Urinary bladder (tissue), 4 donors: ENCODE measurements at places on chromosomes 3 and 15. TPM values are rescaled to one million over a fixed set of nuclear protein-coding genes. Genes with fewer than 3 reads are reported as not detected.

DNA sequence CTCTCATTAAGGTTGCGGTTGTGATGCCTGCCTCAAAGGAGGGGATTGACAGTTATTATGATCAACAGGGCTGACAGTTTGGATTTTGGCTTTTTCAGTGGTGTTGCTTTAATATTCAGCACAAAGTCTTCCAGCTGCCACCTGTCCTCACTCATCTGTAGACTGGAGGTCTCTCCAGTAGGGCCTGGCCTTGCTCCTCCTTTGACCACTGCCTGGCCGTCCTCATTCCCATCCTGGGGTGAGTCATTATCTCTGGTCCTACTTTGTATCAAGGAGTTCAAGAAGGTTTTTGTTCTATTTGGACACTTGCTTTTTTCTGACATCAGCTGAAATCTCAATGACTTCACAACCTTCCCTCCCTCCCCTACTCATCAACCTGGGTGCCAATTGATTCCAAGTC lies 95.1 kb upstream of the ZPLD1 start:
- no peak for DNase-seq

GRCh38 chr15:71792521-71792920 lies 17.8 kb upstream of the NR2E3 start:
- no peak for DNase-seq

CIDEC gene
- polyA plus RNA-seq, result 49.2 TPM

DNA sequence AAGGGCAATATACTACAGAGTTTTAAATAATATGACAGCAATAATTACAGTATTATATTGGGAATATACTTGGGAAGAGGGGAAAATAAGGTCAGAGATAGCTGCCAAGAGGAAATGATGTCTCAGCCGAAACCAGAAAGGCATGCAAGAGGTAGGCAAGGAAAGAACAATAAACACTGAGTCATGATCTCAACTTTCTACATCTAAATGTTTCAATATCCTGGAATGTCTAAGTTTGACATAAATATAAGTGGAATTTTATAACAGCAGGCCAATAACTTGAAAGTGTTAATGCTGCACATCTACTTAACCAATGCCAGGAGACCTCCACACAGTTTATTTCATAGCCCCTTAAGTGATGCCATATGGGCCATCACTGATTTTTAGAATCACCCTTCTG lies 99.8 kb upstream of the CPNE4 start:
- no peak for DNase-seq

DNA sequence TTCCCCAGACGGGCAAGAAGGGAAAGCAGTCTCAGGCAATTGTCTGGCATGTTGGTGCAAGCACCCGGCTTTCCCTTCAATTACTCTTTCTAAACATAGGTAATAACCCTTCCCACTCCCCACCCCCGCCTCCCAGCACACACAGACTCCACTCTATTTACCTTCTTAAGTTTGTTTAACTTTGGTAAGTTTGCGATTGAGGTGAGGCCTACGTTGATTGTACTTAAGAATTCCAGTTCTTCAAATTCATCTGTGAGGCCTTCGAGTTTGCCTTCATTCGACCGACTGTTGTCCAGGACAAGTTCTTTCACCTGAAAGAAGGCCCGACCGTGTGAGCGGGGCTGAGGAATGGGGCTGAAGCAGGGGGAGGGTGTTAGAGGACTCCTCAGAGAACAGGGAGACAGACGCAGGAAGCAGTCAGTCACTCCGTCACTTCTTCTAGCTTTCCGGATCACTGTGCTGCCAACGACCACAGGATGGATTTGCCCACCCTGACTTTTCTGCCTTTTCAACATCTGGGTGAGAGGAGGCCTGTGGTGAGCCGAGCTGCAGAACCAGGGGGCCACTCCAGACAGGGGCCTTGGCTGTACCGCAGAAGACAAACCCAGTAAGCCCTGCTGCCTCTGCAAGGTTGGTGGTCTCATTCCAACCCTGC lies 33.0 kb downstream of the ANP32A start:
- DNase-seq, result peak; percentile 76

HMG20A gene
- 17.8 TPM for polyA plus RNA-seq

DNA sequence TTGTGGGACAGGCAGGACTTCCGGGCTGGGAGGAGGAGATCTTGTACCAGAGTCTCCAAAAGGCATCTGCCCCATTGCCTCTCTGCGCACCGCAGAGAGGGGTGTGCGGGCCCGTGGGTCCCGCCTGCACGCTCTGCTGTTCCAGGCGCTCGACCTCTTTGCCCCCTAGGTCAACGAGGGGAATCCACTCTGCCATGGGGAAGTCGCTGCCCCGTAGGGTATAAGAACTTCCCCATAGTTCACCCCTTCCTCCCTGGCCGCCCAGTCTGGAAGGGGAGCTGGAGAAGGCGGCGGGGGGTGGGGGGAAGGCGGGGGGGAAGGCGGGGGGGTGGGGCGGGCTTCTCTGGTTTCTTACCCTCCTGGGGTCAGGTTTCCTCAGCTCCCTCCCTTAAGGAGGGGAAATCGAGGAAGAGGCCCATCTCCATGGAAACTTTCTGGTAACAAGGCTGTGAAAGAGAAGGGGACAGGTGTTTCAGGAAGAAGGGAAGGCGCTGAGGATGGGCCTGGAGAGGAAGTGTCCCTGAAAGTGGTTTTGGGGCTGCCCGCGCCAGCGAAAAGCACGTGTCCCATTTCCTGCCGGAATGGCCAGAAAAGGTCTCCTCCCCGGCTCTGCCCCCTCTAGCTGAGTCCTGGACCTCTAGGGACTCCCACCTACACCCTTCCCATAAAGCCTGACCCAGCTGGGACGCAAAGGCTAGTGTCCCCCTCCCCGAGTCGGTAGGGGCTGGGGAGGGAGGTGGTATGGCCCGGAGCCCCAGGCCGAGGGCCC lies 27.5 kb downstream of the NR1I2 start:
- DNase-seq, result no peak

GRCh38 chr15:24957691-24958090 lies 2.9 kb downstream of the SNRPN start:
- no peak for DNase-seq

PPP1R14D gene
- polyA plus RNA-seq, result not detected

CALML4 gene
- 6.1 TPM for polyA plus RNA-seq
